ENCODE measurements at places on chromosomes 4 and X.

GRCh38 chr4:141587897-141588296 lies 48.5 kb upstream of the IL15 start:
- no peak for DNase-seq

DNA sequence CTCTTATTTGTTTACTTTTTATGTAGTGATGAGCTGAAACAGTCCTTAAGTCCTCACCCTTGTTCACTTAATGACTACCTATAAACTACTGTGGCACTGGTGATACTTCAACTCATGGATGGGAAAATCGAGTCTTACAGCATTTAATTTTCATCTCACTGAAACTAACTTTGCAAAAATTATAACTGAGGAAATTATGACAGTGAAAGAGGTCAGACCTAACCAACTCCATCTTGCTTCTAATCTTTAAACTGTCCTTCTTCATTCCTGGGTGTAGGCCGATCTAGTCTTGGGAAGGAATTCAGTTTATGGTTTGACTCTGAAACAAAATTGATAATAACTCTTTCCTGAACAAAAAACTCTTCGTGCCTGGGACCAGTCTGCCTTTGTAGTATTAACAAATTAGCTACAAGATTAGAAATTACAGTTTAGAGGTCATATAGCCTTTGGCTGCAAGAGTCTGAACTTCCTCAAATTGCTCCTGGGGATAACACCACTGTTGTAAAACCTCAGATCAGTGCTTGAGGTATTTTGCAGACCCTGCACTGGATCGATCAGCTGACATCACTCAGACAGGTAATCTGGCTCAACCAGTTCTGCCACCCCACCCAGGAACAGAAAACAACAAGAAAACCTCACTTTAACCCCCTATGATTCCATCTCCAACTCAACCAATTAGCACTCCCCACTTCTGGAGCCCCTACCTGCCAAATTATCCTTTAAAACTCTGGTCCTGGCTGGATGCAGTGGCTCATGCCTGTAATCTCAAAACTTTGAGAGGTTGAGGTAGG lies 995.7 kb upstream of the PRKX start:
- DNase-seq, result peak; percentile 79

DNA sequence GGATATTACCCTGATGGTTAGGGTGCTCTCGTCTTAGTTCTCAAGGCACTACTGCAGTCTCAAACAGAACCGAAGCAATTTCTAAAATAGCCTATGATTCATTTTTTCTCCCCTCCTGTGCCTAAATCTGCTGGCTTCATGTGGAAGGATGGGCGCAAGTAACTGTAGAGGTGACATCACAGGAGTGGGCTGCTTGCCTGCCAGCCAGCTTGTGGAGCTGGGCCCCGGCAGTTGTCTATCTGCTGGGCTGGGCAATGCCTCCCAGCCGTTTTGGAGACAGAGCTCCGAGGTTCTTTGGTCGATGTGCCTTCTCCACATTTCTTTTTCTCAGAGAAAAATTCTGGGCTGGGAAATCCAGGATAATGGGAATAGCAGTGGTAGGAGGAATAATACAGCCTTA lies 34.3 kb upstream of the CITED1 start:
- no peak for DNase-seq

GRCh38 chr4:149794352-149794751 lies 21.3 kb downstream of the IQCM start:
- DNase-seq, result no peak

DNA sequence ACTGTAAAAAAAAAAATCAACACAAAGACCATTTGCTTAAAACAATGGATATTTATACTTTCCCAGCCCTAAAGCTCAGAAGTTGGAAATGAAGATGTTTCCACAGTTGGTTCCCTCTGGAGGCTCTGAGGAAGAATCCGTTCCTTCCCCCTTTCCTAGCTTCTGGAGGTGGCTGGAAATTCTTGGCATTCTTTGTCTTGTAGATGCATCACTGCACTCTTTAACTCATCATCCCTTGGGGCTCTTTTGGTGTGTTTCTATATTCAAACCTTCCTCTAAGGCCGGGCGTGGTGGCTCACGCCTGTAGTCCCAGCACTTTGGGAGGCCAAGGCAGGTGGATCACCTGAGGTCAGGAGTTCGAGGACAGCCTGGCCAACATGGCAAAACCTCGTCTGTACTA lies 78.7 kb downstream of the VCX3A start:
- peak; percentile 78 for DNase-seq

DNA sequence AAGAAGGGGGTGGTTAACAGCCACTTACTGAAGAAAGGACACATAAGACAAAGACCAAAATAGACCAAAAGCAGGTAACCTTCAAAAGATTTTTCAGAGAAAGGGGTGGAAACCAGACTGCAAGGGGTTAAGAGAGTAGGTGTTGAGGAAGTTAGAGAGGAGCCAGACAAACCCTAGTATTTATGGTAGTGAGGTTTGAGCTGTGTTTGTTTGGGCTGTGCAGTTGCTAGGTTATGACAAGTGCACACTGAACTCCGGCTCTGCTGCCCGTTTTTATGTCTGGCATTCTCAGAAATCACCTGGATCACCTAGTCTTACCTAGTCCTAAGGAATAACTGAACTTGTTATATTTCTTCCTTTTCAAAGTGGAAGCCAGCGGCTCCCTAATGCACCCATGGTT lies 22.9 kb upstream of the G3BP2 start:
- no peak for DNase-seq

DNA sequence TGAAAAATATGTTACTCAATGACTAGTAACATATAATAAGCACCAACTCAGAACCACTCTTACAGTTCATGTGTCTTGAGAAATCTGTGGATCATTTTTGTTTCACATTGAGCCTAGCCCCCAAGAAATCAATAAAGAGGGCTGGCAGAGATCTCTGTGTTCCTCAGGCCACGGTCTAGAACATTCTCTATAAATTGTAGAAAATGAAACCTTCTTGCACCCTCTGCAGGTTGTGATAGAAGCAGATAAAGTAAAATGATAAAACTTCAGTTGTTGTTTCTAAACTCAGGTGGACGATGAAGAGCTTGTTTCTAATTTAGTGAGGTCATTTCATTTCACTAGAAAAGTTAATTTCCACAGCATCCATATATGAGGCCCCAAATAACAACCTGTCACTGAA lies 182.7 kb downstream of the KIT start:
- DNase-seq, result no peak

- peak; percentile 85 for DNase-seq
Observed at GRCh38 chrX:100649550-100650356, 5.8 kb downstream of the SRPX2 start.

- no peak for DNase-seq
Observed at GRCh38 chr4:87498446-87498900, 30.7 kb downstream of the SPARCL1 start.

DNA sequence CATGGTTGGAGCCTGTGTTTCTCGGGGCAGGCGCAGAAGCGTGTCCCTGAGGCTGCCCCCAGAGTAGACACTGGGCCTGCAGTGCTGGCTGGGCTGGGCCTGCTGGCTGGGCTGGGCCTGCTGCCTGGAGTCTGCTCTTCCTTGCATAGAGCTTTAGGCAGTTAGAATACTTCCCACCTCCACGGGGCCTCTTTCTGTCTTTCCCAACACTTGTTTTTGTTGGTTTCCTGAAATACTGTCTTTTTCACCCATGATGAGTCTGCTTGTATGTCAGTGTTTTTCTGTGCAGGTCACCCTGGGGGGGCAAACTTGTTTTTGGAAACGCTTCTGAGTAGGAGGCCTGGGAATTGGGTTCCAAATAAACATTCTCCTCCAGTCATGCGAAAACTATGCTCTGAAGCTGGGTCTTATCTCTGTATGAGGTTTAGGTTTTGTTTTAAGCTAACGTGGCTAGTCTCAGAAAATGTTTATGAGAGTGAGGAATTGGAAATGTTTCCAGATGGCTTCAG lies 32.2 kb downstream of the TRMT44 start:
- DNase-seq, result peak; percentile 87

- peak; percentile 72 for DNase-seq
Observed at GRCh38 chrX:11532291-11533078, 133.2 kb downstream of the ARHGAP6 start.
